ENCODE measurements at places on chromosomes 16 and 17.

- DNase-seq, result no peak
Measured at GRCh38 chr16:76946879-76947278, 244.1 kb upstream of the MON1B start.

DNA sequence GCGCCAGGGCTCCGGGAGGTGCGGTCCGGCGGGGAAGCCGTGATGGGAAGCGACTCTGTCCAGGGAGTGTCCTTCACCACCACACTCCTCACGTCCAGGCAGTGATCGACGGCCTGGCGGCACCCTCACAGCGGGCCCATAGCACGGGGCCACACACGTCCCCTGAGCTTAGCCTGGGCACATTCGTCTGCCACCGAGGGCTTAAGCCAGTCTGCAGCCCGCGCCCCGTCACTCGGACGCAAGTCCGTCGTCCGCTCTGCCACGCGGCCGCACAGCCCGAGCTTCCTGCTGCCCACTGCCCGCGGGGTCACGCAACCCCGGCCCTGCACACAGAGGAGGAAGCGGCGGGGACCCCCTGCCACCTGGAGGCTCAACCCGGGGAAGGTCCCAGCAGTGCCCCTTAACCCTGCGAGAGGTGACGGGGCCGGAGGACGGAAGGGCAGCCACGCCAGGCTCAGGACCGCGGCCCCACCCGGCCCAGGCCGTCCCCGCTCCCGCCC is 3.0 kb upstream of the TBX2 start:
- DNase-seq, result no peak

- DNase-seq, result peak; percentile 69
Measured at GRCh38 chr17:41784207-41784744, 2.2 kb downstream of the JUP start.

GRCh38 chr17:14119546-14119945 is 50.2 kb downstream of the COX10 start:
- DNase-seq, result no peak
